ENCODE measurements at places on chromosomes 3 and 15.

GRCh38 chr3:61439122-61439458 lies 122.3 kb upstream of the PTPRG start:
- no peak for DNase-seq

DNA sequence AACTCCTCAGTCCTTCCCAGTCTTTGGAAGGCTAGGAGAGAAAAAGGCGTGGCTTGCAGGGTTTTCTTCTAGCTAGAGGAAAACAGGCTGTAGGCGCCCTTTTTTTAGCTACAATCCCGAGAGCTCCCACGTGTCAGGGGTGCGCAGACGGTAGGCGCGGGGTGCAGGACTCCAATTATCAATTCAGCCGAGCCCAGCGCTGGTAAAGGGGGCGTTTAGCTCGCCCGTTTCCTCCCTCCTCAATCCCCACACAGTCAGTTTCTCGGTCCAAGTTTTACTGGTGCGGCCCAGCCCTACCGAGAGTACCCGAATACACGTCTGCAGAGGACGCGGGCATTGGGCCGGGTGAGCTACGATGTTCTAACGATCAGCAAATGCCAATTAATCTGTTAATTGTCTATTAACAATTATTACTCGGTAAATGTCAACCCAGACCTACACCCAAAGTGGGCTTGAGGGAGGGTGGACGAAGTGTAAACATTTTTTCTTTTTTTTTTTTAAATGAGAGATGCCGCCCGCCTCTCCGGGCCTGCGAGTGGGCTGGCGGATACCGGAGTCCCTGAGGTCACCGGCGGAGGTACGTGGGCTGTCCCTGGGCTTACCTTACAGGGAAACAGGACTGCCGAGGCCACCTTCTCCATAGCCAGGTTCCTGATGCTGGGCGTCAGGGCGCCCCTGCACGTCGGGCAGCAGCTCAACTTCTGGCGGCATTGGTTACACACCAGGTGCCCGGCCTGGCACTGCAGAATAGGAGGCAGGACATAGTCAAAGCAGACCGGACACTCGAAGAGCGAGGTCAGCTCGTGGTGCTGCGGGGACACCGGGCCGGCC lies 923 bp downstream of the SIAH2 start:
- DNase-seq, result peak; percentile 66

DNA sequence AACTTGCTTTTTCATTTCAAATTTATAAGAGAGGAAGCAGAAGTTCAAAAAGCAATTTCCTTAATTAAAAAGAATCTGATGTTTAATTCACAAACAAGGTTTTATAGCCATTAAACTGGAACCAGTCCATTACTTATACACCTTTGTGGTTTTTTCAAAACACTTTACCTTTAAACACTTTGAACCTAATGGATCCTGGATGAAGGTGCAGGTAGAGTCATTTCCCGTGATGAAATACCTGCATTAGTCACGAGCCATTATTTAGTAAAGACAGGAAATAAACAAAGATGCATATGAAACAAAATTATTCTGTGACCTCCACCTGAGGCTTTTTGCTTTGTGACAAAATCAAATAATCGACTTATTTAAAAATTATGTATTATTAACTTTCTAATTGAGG lies 341.7 kb upstream of the UBE2E2 start:
- DNase-seq, result no peak

DNA sequence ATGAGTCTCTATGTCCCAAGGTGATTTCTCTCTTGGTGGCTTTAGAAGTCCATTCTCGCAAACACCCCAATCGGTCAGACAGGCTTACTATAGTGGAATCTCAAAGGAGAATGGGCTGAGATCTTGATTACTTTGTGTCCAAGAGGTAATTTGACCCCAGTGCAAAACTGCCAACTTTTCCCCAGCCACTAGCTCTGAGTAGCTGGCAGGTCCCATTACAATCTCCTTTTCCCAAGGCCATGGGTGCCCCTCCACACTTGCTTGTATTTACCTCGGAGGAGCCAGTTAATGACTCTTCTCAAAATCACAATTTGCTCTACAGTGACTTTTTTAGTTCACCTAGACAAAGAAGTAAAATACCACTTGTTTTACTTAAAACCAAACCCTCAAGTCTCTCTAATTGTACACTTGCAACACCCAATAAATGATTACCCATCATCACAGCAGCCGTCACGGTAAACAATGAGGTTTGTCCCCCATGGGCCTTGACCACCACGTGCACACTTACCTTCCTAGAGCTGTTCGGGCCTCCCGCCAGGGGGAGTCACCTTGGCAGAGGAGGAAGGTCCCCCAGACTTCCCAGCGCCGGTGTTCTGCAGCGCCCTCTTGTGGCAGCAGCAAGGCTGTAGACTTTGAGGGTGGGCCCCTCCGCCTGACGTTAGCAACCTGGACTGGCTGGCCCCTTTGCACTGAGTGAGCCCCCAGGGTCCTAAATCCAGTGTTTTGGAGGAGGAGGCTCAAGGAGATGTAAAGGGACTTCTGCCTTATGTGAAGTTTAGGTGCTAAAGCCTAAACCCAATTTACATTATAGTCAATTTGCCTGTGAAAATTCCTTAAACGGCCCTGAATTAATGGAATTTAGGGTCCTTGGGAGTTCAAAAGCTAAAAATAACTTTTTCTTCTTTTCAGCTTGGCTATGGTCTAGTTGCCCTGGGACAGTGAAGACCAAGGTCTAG lies 18.7 kb upstream of the HDAC11 start:
- no peak for DNase-seq

GRCh38 chr3:46576386-46576785 lies 10.3 kb upstream of the LRRC2 start:
- no peak for DNase-seq

GRCh38 chr3:57127891-57128518 lies 37.1 kb downstream of the IL17RD start:
- DNase-seq, result no peak

DNA sequence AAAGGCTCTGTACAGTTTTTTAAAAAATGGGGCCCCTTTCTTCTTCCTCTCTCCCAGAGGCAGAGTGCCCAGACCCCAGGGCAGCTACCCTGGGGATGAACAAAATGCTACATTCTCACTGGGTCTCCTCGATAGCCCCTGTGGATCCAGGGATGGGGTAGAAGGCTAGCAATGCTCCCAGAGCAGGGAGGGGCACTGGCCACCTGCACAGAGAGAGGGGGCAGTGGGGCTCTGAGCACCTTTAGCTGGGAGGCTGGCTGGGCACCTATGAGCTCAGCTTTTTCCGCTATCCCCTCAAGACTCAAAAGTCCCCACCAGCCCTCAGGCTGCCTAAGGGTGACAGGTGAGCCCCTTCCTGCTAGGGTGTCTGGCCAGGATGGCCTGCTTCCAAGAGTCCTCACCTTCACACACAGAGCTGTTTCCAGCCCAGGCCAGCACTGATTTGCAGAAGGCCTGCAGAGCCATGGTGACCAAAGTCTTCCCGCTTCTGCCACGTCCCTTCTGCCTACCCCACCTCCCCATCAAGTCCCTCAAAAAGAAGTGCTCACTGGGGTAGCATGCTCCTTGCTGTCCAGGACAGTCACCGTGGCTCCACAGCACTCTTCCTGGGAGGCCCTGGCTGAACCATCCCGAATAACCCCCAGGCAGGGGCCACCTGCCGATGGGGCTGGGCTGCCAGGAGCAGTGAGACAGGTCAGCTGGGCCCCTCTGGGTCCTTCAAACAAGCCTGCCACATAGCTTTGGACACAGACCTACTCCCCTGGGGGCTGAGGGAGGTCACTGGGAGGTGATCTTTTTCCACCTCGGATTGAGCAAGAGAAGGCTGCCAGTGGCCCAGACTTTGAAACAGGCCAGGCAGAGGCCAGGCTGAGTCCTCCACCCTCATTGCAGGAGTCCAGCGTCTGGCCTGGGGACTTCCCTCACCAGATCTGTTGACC lies 20.4 kb downstream of the BMF start:
- DNase-seq, result no peak

DNA sequence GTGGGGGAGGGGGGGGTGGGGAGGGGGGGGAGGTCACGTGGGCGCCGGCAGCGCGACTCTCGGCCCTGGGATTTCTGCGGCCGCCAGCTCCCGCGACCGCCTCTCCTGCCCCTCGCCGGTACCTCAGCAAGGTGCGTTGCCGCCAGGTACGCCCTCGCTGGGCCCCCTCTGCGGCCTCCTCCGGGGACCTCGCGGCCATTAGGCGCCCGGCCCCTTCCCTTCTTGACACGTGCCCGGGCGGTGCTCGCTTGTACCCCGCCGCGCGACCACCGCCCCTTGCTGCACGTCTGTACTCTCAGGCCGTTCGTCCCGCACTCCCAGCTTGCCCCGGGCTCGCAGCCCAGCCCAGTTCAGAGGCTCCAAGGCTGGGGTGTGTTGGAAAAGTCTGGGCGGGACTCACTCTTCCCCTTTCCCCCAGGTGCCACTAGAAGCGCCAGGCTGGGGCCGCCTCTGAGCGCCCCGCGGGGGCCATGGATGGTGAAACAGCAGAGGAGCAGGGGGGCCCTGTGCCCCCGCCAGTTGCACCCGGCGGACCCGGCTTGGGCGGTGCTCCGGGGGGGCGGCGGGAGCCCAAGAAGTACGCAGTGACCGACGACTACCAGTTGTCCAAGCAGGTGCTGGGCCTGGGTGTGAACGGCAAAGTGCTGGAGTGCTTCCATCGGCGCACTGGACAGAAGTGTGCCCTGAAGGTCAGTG lies at the start of gene MAPKAPK3:
TSS of gene MAPKAPK3 (plus strand) at position 56 of the 696 bp plus-strand sequence. CDS start at position 471, 415 bp downstream.
- DNase-seq, result no peak

GRCh38 chr15:83061680-83062079 lies 5.4 kb downstream of the BTBD1 start:
- DNase-seq, result no peak

DNA sequence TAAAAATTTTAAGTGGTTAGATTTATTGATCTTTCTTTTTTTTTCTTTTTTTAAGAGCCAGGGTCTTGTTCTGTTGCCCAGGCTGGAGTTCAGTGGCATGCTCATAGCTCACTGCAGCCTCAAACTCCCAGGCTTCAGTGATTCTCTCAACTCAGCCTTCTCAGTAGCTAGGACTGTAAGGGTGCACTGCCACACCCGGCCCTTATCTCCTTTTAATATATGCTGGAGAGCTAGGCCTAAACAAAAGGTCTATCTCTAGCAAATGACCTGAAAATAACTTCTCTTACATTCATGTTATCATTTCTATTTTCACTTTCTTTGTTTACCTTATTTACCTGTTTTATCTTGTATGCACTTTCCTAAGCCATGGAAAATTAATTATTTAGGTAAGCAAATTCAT lies 35.2 kb upstream of the MELTF start:
- no peak for DNase-seq

GRCh38 chr15:90004671-90005070 lies 3.5 kb downstream of the ZNF710 start:
- peak; percentile 47 for DNase-seq

DNA sequence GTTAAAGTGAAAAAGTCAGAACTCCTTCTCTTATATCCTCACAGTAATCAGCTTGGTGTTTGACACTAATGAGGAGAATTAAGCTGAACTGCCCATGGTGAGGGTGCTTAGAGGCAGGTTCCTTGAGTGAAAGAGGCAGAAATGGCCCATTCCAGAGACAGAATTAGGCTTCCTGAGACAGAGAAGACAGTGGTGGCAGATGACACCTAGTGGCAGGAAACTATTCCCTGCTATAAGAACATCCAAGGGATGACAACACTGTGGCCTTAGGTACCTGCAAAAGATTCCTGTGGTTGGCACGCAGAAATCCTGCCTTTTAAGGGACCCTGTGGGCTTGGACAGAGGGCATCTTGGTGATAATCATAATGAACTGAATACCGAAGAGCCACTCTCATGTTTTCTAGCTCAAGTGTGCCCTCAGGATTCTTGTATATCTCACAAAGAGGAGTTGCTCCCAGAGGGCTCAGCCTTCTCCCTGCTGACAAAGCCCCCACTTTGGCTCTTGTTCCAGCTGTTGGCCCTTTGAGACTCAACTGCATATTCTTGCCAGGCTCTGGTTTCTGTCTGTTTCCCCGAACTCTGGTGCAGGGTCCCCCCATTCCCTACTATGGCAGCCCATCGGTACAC lies 56.0 kb downstream of the KBTBD12 start:
- DNase-seq, result no peak

DNA sequence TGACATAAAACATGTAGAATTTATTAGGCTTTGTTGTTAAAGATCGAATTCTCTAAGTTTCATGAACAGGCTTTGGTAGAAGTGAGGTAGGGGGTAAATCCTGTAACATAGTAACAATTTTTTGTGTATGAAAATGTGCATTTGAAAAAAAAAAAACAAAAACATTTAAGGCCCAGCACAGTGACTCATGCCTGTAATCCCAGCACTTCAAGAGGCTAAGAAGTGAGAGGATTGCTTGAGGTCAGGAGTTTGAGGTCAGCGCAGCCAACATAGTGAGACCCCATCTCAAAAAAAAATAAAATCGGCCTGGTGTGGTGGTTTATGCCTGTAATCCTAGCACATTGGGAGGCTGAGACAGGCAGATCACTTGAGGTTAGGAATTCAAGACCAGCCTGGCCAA lies 26.8 kb upstream of the PPP4R2 start:
- DNase-seq, result no peak

GRCh38 chr3:10283638-10284037 lies 9.1 kb downstream of the GHRL start:
- DNase-seq, result no peak

GRCh38 chr3:99505646-99506269 lies 132.6 kb upstream of the COL8A1 start:
- peak; percentile 44 for DNase-seq

GRCh38 chr15:69838994-69839393 lies 258.7 kb downstream of the TLE3 start:
- DNase-seq, result no peak

- DNase-seq, result no peak
These were observed 107.2 kb downstream of the ARPP21 start for GRCh38 chr3:35746492-35746891.

GRCh38 chr15:75171408-75171807 lies 30.3 kb upstream of the C15orf39 start:
- DNase-seq, result no peak

GRCh38 chr3:14345496-14346150 lies 56.8 kb upstream of the SLC6A6 start:
- DNase-seq, result no peak

DNA sequence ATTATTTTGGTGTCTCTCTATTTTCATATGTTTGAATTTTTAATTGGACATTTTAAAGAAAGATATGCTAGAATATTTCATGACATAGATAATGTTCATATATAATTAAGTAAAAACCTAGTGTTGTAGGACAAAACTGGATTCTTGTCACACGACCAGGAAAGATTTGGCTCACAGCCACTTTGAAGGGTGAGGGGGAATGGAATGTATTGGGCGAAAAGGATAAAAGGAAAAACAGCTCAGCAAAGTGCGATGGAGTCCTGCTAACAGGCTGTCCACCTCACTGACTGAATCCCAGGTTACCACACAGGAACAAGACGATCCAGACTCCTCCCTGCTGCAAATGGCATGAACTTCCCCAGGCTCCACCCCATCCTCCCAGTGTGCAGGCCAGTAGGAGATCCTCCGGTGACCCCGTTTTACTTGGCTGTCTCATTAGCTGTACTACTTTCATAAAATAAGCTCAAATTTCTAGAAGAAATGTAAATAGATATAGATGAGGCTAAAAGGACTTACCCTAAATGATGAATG lies 186.2 kb downstream of the CD47 start:
- DNase-seq, result no peak

GRCh38 chr3:101938262-101938847 lies 89.0 kb downstream of the NFKBIZ start:
- no peak for DNase-seq

DNA sequence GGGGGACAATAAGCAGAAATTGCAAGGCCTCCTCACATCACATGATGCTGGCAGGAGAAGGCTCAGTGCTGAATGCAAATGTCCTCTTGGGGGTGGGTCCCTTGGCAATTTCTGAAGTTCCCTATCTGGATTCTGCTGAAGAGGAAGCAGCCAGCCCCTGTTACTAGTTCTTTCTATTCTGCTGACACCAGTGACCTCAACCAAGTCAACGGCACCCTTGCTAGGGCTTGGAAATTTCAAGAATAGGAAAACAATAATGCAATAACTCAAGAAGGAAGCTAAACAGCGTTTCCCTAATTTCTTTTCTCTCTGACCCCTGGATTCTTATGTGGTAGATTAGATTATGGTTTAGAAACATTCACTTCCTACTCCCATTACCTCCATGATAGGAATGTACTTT lies 46.2 kb upstream of the FOXP1 start:
- no peak for DNase-seq
